ENCODE measurements at places on chromosomes 3 and 15. TPM values are rescaled to one million over a fixed set of nuclear protein-coding genes. Genes with fewer than 3 reads are reported as not detected.

GRCh38 chr15:74957476-74958035 is 984 bp upstream of the RPP25 start:
- no peak for DNase-seq

DNA sequence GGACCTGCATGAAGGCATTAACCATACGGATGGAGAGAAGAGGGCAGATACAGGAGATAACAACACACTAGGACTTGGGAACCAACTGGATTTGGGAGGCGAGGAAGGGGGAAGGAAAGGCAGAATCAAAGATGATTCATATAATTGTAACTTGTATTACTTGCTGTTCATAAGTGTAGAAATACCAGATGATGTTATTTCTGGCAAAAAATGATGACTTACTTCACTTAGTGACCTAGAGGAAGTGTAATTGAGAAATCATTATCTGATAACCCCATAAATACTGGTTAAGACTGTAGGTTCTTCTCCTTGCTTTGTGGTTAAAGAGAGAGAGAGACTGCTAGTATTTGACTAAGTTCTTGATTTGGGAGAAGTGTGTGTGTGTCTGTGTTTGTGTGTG is 50.5 kb upstream of the GK5 start:
- no peak for DNase-seq

ISLR2 gene
- total RNA-seq: 1.3 TPM

- DNase-seq: no peak
Measured at GRCh38 chr15:74782259-74783071, 585 bp downstream of the CSK start.

GRCh38 chr3:113261063-113261625 is 49.8 kb downstream of the BOC start:
- DNase-seq: no peak

- no peak for DNase-seq
Measured at GRCh38 chr3:38004415-38005075, 14.0 kb downstream of the VILL start.

CACNA2D3 gene
- total RNA-seq: 2.8 TPM

RFT1 gene
- total RNA-seq: 28.3 TPM

PLA2G4E gene
- not detected for total RNA-seq

HAPLN3 gene
- 3.9 TPM for total RNA-seq

- DNase-seq: no peak
Measured at GRCh38 chr3:31955581-31955980, 25.5 kb downstream of the OSBPL10 start.

GRCh38 chr3:18386274-18386890 is 38.8 kb downstream of the SATB1 start:
- no peak for DNase-seq

- no peak for DNase-seq
Measured at GRCh38 chr15:99826157-99826780, 93.0 kb upstream of the LYSMD4 start.

Measured in mesothelial cell of epicardium (in vitro differentiated cells).